Mammary epithelial cell (primary cell): ENCODE measurements at places on chromosomes 7 and 10. TPM values are rescaled to one million over a fixed set of nuclear protein-coding genes. Genes with fewer than 3 reads are reported as not detected.

JCAD gene
- 0.21 TPM in 2 replicates for total RNA-seq

TFPI2 gene
- total RNA-seq: 360 and 608 TPM in 2 replicates

SUN3 gene
- not detected for total RNA-seq

ZNF467 gene
- 0.17 TPM for total RNA-seq

SFTPD gene
- total RNA-seq: 0.33 TPM

UPK3B gene
- 3.9 and 4.0 TPM in 2 replicates for total RNA-seq

DNA sequence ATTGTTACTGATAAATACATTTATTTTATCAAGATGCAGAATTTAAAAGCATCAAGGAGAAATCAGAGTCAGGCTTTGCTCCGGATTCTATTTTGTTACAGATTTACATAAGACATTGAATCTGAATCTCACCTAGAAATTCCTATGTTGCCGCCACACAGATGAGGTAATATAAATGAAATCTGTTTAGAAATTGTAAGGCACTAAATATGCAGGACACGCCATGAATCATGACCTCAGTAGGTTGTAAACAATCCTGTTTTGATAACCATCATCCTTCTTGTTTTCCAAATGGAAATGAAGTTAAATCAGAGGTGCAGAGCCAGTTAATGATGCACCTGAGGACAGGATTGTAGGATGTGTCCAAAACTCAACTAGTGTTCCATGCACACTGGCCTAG lies 778.0 kb downstream of the MAGI2 start:
- DNase-seq: no peak

GRCh38 chr10:60576130-60577069 lies 186.7 kb upstream of the ANK3 start:
- no peak for DNase-seq

DNA sequence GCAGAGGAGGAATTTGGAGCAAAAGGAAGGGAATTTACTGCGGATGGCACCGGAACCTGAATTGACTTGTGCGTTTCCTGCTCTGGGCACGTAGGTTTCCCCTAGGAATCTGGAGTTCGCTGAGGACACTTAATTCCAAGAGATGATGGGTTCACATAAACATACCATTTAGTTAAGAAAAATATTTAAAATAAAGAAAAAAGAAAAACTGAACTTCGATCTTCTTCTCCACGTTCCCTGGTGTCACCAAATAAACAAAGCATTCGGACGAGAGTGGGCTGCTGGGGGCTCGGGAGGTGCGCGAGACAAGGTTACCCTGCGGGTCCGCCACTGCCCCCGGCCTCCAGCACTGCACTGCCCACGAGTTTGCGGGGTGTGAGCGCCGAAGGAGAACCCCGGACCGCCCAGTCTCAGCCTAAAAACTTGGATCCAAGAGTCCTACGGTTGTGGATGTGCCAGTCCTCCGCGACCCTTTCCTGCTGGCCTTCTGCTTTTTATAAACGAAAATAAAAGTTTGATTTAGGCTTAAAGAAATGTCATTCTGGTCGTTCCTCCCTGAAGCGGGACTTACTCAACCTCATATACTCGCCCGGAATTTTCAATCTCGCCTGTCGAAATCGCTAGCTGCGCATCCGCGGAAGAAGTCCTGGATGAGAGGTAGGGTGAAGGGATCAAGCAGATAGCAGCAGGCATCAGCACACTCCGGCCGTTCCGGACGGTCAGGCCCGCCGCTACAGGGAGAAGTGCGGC lies 30.3 kb downstream of the SKIDA1 start:
- DNase-seq: no peak

GRCh38 chr7:81790686-81791085 lies 20.8 kb upstream of the HGF start:
- no peak for DNase-seq

GRCh38 chr7:144629011-144629410 lies 206.8 kb downstream of the TPK1 start:
- DNase-seq: no peak

DNA sequence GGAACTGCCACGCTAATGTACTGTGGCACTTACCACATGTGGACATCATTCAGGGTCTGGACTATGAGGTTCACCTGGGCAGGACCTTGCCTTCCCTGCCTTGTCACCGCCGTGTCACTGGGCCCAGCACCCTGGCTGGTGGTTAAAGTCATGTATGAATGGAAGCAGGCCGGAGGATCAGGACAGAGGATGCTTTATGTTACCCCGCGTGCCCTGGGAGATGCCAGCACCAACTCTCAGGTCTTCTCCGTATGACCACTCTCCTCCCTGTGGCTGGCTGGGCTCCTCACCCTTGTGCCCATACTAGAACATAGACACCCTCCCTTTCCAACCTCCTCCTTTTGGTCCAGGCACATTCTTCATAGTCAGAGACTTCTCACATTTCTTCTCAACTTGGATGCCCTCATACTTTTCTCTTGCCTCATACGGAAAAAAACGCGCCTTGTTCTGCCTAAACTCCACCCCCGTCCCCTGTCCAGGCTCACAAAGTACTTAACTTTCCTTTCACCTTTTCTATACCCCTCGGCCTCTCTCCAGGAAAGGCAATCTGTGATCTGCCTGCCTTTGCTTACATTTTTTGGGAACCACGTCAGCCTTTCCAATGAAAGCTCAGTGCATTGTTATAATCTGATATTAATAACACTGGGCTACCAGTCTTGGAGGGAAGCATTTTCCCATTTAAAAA lies 240.0 kb downstream of the TEX36 start:
- no peak for DNase-seq

- no peak for DNase-seq
Measured at GRCh38 chr7:67422601-67423000, 426.0 kb downstream of the TYW1 start.
